ENCODE measurements at places on chromosomes 16 and 17.
A peak's percentile ranks its signal among the peaks of the same experiment; 100 is the strongest.

DNA sequence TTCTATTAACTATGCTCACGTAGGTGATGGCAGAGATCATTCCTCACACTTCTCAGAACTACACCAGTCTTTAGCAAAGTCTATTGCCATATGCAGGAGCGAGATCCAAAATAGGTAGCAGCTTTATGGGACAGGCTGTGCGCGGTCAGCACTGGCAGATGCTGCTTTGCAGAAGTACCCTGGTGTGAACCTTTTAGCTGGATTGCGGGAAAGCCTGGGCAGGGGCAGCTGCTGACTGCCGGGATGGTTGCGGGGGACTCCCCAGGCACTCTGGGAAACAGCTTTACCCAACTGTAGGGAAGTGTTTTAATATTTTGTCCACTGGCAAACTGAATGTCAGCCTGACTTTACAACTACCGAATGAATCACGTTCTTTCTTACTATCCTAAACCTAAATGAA, 251.3 kb downstream of the HS3ST3A1 start:
- DNase-seq, result no peak

DNA sequence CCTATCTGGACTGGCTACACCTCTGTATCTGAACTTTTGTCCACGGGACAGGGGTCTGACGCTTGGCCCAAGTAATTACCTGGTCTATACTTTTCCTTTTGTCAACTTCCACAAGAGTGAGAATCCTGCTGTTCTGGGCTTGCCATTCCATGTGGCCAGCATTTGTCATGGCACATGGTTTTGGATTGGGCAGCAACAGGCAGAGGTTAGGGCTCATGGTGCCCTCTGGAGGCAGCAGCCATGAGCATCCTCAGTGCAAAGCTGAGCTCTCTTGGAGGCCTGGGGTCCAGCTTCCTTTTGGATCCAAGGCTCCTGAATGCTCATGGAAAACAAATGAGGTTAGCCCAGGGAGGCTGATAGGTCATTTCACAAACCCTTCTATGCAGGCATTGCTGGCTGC, 7.5 kb upstream of the EDC4 start:
- DNase-seq, result peak; percentile 56

GRCh38 chr17:56744721-56745120, 89.0 kb downstream of the C17orf67 start:
- DNase-seq, result no peak

DNA sequence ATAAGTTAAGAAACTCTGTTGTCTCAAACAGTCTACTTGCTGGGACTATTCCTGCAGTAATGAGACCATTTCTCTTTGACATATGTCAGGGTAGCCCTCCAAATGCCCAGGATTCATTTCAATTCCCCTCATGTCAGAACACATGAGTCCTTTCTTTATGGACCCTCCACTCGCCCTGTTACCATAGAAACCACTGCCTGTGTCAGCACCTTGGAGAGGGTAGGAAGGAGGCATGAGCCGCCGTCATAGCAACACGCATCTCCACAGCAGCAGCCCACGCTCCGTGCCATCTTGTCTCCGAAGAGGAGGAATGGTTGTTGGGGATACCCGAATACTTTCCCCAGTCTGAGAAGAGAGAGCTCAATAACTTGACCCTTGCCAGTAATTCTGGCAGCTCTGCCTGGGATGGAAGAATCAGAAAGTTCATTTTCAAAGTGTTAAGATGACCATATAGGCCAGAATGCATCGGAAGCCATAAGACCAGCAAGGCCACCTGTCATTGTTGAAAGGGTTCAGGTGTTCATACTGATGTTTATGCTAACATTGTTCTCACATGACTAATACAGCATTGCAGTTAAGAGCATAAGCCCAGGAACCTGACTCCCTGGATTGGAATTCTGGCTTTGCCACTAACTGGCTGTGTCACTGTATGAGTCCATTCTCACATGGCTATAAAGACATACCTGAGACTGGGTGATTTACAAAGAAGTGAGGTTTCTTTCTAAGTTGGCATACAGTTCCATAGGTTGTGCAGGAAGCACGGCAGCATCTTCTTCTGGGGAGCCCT, 141.3 kb downstream of the ABCC12 start:
- no peak for DNase-seq

DNA sequence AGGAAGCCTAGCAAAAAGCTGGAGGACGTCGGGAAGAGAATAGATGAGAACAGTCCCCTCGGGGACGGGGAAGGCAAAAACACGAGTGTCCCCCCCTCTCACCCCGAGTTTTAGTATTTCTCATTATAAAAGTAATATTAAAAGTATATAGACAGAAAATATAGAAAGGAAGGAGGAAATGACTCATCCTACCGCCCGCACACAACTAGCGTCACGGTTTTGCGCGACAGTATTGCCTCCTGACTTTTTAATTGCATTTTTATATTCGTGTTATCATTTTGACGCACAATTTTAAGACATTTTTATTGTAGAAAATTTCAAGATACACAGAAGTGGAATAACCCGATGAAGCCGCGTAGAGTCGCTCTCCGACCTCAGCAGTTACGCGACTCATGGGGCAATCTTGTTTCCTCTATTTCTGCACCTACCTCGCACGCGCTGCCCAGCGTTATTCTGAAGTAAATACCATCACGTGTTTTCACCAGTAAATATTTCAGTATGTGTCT, 652 bp upstream of the SLC25A19 start:
- peak; percentile 35 for DNase-seq

- DNase-seq, result no peak
These were observed 1597.3 kb downstream of the CDH8 start for GRCh38 chr16:60438894-60439293.

GRCh38 chr16:28528463-28528867, 10.3 kb downstream of the NUPR1 start:
- no peak for DNase-seq

GRCh38 chr17:34913001-34913400, 48.3 kb downstream of the CCT6B start:
- DNase-seq, result no peak

DNA sequence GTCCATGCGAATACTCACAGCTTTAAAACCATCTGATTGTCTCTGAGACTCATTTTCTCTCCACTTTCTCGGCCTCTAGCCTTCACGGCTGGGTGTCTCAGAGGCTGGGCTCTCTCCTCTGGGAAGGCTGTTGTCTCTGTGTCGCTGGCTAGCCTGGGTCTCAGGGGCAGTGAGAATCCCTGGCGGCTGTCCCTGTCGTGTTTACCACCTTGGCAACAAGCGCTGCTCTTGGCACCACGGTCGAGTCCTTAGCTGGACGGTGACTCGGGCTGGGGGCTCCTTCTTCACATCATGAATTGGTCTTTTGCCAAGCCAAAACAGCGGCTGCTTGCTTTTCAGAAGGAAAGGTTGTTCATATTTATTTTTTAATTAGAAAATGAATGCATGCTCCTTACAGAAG, 81.1 kb downstream of the MSI2 start:
- DNase-seq, result no peak

DNA sequence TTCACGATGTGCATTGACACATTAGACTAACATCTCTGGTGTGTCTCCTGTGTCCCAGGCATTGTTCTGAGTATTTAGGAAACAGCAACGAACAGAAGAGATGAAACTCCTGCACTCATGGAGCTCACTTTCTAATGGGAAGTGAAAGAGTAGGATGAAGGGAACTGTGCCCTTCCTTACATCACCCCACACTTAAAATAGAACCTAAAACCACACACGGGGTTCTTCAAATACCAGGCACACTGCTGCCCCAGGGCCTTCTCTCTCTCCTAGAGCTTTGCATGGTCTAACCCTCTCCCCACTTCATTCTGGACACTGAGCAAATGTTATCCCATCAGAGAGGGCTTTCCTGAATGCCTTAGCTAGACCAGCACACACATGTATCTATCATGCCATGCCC, 33.7 kb downstream of the TRIM25 start:
- no peak for DNase-seq

DNA sequence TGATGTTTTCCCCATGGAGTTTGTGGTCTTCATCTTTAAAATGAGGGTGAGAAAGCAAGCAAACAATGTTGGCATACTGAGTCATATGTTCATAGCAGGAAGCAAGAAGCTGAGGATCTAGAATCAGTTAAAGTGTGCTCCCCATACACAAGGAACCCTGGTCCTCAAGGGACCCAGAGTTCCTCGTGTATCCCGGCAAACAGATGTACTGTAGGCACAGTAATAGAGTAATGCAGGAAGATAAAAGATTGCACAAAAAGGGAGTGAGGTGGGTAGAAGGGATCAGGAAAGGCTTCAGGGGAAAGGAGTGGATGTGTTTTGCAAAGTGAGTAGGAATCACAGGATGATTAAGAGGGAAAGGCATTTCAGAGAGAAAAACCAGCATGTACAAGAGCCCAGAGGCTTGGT, 412.3 kb upstream of the CDH11 start:
- DNase-seq, result peak; percentile 40

Data from AG08395 (cell line).